Trophoblast cell (in vitro differentiated cells and primary cell): ENCODE measurements at places on chromosomes 3 and 15.

GRCh38 chr15:33543957-33544356, 233.2 kb downstream of the RYR3 start:
- no peak for DNase-seq

DNA sequence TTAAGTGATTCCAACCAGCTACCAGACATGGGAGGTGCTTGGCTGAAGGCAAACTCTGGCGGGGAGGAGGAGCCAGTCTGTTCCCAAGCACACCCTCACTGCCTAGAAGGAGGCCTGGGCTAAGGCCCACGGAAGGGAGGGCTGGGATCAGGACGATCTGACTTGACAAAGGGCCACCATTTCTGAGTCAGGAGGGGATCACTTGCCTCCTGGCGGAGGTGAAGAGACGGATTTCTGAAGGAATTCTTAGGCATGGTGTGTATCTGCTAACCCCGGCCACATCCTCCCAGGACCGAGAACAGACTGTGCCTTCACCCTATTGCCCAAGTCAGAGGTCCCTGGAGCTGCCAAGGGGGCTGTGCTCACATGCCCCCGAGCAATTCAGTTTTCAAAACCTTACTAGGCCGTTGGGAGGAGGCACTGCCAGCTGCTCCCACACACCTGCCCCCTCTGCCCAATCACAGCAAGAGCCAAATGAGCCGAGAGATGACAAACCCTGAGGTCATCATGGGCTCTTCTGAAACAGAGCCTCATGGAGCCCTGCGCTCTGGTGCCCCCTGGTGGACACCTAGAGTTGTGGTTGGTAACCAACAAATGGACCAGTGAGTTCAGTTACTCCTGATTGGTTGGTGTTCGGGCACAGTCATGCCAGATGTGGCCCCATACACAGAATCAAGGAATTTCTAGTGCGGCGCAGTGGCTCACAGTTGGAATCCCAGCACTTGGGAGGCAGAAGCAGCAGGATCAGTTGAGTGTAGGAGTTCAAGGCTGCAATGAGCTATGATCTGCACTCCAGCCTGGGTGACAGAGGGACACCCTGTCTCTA, 6.5 kb upstream of the TNK2 start:
- peak; percentile 98 for DNase-seq

- no peak for DNase-seq
These were observed 9.8 kb upstream of the TMEM40 start for GRCh38 chr3:12768579-12769527.

DNA sequence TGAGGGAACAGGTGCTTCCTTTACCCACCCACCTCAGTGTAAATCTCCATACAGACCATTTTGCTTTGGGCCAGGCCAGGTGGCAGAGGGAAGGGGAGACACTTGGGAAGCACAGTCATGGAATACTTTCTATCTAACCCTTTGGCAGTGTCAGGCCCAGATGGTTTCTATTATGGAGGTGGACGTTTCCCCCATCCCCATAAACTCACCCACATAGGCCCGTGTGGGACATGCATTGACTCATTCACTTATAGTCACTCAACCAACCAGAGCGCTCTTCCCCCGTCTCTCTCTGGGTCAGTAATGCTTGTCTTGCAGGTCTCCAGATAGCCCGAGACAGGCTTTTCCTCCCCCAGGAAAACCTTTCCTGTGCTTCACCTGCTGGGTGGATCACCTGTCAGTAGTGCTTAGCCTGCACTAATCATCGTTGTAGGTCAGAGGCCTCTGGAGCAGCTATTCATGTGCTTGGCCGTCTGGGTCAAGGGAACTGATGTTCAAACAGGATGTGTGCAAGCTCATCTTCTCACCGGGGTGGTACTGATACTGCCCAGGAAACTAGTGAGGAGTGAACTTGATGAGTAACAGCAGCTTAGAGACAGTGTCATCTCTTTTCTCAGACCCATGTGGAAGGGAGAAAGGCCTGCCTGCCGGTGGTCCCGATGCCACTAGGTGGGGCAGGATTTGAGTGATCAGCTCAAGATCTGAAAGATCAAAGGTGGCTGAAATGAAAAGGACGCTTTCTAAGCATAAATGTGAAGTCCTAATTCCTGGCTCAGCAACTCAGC, 67.1 kb downstream of the CEMIP start:
- DNase-seq, result no peak

DNA sequence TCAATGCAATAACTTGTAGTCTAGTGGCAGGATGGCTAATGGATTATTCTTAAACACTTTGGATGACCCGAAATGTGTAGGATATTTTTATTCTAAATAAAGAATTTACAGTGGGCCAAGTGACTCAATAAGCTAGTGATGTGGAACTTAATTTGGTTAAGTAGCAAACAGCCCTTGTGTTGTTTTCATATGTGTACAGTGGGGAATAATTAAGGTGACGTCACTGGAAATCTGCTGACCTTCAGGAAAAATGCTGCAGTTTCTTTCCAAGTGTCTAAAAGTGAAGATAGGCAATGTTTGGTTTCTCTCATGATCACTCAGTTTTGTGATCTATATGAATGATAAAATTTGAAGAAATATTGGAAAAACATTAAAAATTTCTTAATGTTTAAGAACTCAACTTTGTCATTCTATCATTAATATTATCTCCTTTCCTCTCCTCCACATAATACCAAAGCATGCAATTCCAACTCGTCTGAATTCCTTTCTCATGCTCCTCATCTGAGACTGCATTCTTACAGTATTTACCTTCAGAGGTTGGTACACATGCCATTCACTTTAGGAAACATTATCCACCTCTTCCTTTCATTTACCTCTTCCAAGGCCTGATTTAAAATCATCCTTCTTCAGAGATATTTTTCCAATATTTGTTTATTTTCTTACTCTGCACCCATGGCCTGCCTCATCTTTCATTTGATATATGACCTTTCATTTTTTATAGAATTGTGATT, 414.6 kb upstream of the ARPP21 start:
- peak; percentile 15 for DNase-seq

GRCh38 chr15:79467865-79468586, 35.9 kb downstream of the MINAR1 start:
- peak; percentile 95 for DNase-seq

DNA sequence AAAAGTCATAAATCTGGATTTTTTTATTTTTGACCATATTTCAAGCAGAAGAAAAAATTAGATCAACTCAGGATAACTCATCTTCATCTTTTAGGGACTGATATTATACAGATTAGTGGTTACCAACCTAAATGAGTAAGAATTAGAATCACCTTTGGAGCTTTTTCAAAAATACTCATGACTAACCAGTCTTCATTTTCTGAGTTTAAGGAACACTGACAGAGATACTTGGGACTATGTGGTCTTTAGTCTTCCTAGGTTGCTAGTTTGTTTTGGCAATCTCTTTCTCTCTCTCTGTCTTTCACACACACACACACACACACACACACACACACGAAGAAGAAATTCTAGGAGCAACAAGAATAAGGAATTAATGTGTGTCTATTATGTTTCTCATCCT, 50.1 kb downstream of the TMOD3 start:
- DNase-seq, result no peak

DNA sequence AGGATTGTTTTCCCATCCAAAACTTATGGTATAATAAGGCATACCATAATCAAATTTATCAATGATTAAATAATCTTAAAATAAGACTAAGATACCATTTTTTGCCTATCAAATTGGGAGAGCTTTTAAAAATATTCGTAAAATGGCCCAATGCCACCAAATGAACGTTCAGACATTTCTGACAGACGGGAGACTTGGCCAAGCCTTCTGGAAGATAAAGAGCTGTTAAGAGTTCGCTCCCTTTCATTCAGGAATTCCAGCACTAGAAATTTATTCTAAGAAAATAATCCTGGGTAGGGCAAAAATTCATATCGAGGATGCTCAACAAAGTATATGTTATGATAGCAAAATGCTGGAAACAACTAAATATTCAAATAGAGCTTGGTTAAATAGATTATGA, 85.6 kb upstream of the NEO1 start:
- DNase-seq, result no peak

GRCh38 chr3:28595372-28595771, 246.7 kb upstream of the AZI2 start:
- no peak for DNase-seq

DNA sequence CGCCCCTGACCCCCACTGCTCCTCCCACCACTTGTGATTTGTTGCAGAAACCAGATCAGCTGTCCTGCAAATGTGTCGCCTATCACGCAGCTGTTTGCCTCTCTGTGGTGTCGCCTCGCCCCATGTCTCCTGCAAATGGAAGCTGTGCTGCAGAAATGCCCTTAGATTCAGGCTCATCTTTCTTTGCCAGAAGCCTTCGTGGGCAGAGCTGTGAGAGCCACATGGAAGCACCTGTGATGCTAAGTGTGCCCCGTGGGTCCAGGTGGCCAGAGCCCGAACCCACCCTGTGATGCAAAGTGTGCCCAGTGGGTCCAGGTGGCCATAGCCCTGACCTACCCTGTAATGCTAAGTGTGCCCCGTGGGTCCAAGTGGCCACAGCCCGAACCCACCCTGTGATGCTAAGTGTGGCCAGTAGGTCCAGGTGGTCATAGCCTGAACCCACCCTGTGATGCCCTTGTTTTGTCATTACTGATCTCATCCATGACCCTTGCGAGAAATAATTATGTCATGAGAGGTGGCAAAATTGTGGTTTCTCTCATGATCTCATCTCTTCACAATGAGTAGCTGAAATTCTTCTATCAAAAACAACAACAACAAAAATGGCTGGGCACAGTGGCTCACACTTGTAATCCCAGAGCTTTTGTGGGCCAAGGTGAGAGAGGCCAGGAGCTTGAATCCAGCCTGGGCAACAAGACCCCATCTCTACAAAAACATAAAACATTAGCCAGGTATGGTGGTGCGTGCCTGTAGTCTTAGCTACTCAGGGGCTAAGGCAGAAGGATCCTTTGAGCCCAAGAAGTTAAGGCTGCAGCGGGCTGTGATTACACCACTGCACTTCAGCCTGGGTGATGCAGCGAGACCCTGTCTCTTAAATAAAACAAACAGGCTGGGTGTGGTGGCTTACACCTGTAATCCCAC, 187.4 kb downstream of the GOLGA6L6 start:
- no peak for DNase-seq

GRCh38 chr3:86865506-86865905, 125.4 kb downstream of the VGLL3 start:
- DNase-seq, result no peak

DNA sequence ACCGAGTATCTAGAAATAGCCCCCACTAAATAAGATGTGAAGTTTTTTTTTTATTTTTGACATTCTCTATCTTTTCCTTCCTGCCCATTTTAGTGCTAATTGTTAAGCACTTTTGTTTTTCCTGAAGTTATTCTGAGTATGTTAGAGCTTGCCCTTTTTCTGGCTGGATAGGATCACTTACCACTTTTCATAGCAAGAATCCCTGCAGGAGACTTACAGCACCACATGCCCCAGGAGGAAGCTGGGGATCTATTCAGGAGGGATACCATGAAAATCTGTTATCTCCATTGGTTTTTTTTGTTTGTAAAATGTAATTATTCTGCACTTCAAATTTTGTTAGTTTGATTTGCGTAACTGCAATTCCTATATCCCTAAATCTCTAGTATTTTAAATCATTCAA, 968.4 kb downstream of the ZPLD1 start:
- DNase-seq, result no peak

GRCh38 chr3:31754575-31755278, 222.0 kb downstream of the STT3B start:
- DNase-seq, result no peak

GRCh38 chr15:45253330-45253729, 1.3 kb downstream of the SLC28A2 start:
- DNase-seq, result peak; percentile 18

GRCh38 chr3:188649521-188649920, 495.6 kb downstream of the LPP start:
- DNase-seq, result no peak

GRCh38 chr15:85142312-85142711, 160.7 kb downstream of the PDE8A start:
- DNase-seq, result no peak

- DNase-seq, result no peak
These were observed 34.4 kb downstream of the RPL39L start for GRCh38 chr3:187104933-187105332.

- no peak for DNase-seq
These were observed 8.1 kb upstream of the GNB5 start for GRCh38 chr15:52199271-52199670.

DNA sequence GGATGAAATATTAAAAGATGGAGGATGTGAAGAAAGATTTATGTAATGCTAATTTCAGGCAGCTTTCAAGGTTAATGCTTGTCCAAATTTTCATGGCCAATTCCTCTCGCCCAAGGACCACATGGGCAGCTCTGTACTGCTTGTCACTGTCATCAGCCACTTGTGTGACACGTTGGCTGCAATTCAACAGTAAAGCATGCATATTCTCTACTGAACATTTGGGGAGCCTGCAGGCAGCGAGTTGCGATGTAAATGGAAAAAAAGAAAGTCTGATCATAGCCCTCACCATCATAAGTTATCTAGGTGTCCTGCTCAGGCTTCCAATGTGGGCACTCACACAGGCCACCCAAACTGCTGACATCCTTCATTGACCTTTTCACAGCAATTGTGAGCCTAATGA, 1026.8 kb upstream of the NR2F2 start:
- no peak for DNase-seq

DNA sequence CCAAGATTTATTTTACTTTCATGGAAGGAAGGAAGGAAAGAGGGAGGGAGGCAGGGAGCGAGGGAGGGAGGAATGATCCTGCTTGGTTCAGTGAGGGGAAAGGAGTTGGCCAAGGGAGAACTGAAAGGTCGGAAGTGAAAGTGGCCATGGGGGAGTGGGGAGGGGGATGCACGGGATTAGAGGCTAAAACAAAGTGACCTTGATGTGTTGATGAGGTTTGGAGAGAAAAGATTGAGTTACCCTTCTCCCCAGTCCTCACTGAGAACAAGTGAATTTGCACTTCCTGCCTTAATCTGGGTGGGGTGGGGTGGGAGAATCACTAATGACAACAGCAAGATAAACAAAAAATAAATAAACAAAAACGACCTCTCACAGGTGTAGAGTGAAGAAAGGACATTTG, 212.0 kb upstream of the TLE3 start:
- DNase-seq, result no peak

- no peak for DNase-seq
These were observed 830 bp upstream of the RNF13 start for GRCh38 chr3:149812165-149812605.

DNA sequence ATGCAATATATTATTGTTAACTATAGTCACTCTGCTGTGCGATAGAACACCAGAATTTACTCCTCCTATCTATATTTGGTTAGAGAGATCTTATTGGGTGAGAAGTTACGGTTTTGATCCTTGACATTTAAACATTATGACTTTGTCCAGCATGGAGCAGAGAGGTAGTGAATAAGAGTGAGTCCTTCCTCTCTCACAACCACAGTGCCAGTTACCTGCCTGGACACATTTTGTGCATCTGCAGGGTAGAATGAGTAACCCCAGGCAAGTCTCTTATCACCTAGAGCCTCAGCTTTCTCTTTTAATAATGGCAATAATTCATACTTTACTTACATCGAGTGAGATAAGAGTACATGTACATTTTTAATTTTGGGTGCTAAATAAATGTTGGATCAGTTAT, 24.1 kb downstream of the KAT2B start:
- no peak for DNase-seq

DNA sequence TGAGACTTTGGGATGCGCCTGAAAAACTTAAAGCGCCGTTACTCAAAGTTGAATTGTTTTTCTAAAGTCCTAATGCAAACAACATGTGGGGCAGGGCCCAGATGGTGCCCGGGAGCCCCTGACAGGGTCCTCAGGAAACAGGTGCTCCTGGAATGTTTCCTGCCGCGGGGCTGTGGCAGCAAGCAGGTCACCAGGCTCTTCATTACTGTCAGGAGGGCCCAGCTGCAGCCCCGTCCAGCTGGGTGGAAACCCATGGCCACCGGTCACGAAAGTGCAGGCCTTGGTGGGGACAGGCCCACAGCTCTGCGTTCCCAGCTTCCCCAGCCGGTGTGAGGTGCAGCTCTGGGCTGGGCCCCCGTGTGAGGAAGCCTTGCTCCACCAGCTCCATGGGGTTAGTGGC, 63.9 kb upstream of the GATA2 start:
- DNase-seq, result no peak
